Activated CD4-positive, alpha-beta T cell treated with anti-CD3 and anti-CD28 coated beads, Interleukin-2, amount 10 ng/mL, durations not matched to agents 7 days and 5 days (primary cell): ENCODE measurements at places on chromosomes 1 and 21. TPM values are rescaled to one million over a fixed set of nuclear protein-coding genes. Genes with fewer than 3 reads are reported as not detected.

Gene ATP5IF1
- 189 TPM for total RNA-seq

Gene PRR9
- total RNA-seq = not detected

Gene CDCP2
- not detected for total RNA-seq

Gene ELAVL4
- not detected for total RNA-seq

Gene ANKRD13C
- total RNA-seq = 19.7 TPM

Gene C1orf185
- not detected for total RNA-seq

Gene LCE1D
- not detected for total RNA-seq

Gene C4BPA
- total RNA-seq = not detected

Gene THEM5
- not detected for total RNA-seq

Gene ICOSLG
- 4.9 TPM for total RNA-seq

Gene FOXE3
- not detected for total RNA-seq

Gene SPRR2A
- not detected for total RNA-seq

Gene FRRS1
- 2.1 TPM for total RNA-seq

Gene TEX38
- total RNA-seq = not detected
